ENCODE measurements at places on chromosomes 7 and 10.
A peak's percentile ranks its signal among the peaks of the same experiment; 100 is the strongest.

DNA sequence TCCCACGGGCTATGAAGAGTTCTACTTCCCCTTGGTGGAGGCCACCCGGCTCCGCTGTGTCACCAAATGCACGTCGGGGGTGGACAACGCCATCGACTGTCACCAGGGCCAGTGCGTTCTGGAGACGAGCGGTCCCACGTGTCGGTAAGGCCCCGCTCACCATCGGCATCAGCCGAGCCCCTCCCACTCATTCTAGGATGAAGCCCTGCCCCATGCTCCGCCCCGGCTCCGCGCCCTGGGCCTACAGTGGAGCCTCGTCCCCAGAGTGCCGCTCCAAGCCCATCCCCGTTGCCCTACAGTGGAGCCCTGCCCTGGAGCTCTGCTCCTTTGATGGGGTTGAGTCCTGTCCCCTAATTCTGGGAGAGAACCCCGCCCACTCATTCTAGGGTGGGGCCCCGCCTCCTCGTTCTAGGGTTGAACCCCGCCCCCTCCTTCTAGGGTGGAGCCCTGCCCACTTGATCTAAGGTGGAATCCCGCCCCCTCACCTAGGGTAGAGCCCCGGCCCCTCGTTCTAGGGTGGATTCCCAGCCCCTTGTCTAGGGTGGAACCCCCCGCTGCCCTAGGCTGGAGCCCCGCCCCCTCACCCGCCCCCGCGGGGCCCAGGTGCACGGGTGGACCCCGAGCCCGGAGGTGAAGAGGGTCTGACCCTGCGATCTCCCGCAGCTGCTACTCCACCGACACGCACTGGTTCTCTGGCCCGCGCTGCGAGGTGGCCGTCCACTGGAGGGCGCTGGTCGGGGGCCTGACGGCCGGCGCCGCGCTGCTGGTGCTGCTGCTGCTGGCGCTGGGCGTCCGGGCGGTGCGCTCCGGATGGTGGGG, 3.4 kb upstream of the MUC12 start:
- DNase-seq: no peak

GRCh38 chr7:45663167-45663921, 89.2 kb downstream of the ADCY1 start:
- no peak for DNase-seq

- DNase-seq: no peak
Observed at GRCh38 chr7:17989546-17989945, 38.1 kb downstream of the PRPS1L1 start.

GRCh38 chr10:5858811-5859210, 30.9 kb downstream of the ANKRD16 start:
- DNase-seq: no peak

GRCh38 chr10:69867699-69868558, 66.2 kb downstream of the COL13A1 start:
- no peak for DNase-seq

DNA sequence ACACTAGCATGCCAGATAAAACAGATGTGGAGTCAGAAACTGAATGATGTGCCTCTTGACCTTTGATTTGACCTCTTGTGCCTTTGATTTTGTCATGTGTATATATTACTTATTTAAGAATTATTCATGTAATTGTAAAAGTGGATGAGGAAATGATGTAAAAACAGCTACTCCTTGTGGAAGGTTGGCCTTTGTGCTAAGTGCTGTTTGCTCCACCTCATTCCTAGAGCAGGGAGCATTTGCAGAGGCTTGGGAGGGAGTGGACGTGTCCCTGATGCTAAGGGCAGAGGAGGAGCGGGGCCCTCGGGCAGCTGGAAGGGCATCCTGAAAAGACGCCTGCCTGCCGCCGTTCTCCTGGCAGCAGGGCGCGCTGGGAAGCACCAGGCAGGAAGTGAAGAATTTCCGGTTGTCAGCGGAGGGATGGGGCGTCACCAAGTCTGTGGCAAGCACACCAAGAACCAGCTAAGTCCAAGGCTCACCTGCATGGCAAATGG, 197.6 kb upstream of the ZNF32 start:
- DNase-seq: no peak

DNA sequence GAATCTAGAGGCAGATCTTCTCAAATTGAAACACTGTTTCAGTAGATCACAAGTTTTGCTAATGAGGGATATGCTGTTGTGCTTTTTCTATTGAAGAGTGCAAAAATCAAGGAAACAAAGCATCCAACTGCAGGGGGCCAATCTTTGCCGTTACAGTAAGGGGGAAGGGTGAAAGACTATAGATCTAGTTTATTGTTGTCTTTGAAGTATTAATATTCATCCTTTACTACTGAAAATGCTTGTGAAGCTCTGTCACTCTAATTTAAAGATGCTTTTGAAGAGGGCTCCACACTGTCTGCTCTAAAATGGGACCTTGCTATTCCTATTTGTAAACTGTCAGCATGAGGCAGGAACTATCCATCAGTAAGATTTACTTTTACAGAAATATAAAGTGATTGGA, 110.3 kb downstream of the MBL2 start:
- no peak for DNase-seq

DNA sequence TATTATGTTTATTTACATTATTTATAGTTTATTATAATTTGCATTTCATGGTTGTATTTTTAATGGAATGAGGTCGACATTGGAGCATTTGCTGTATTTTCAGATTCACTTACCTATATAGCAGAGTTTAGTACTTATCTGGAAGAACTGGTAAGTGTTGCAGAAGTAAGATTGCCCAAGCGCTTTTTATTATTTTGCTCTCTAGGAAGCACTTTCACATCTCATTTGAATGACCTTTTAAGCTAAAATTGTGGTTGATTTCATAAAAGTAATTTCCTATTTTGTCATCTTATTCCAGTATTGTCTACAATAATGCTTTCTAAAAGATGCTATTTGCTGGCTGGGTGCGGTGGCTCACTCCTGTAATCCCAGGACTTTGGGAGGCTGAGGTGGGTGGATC, 28.6 kb downstream of the SEC61A2 start:
- DNase-seq: no peak

- DNase-seq: no peak
Observed at GRCh38 chr7:112292162-112292561, 85.7 kb downstream of the ZNF277 start.

GRCh38 chr7:4134631-4135030, 547.5 kb upstream of the FOXK1 start:
- DNase-seq: no peak

DNA sequence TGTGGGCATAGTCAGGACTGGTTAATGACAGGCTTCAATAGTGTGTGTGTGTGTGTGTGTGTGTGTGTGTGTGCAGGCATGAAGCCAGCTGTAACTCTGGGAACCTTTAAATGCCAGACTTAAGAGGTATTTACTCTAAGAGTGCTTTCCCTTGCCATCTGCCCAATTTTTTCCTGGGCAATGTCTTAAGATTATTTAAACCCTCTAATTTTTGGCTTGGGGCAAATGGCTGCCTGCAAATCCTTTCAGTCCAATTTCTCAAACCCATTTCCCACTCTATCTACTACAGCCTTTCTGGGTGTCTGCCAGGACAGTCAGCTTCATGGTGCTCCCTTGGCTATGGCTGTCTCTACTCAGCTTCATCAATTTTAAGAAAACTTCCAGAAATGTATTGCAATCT, 62.6 kb upstream of the C1GALT1 start:
- DNase-seq: no peak

DNA sequence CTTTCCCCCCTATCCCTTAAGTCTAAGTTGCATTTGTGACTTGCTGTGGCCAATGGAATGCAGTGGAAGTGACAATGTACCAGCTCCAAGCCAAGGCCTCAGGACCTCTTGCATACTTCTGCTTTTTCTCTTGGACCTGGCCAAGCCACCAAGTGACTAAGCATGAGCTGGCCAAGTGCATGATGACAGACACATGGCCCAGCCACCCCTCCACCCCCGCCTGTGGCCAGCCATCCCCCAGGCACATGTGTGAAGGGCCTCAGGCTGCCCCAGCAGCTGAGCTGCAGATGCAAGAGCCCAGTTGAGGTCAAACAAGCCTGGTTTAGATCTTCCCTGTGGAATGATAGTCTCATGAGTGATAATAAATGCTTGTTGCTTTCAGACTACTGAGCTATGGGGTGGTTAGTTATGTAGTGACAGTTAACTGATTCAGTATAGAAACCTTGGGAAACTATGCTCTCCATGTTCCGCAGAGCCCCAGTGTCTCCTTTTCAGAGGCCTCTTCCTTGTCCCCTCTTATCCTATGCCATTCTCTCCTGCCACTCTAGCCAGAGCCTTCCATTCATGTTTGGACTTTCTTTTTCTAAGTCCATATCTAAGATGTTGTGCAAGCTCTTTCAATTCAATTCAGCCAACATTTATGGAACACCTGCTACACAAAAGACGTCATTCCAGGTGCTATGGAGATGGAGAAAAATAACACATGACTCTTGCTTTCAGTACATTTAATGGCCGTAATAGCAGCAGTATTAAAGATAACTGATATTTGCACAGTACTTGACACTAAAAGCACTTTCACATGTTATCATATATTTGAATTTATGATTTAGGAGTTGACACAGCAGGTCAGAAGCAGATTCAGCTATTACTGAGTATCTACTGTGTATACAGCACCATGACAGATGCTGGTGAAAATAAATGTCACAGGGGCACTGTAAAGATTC, 55.5 kb upstream of the LOXL4 start:
- DNase-seq: peak; percentile 96

Measured in NCI-H510A treated with DMSO at 0.1 percent for 48 hours (cell line).